ENCODE measurements at places on chromosomes 13 and 19.

GRCh38 chr13:93690139-93690538 lies 463.5 kb downstream of the GPC6 start:
- DNase-seq, result peak; percentile 13

- DNase-seq, result no peak
These were observed 18.7 kb upstream of the TINCR start for GRCh38 chr19:5586300-5587070.

- peak; percentile 60 for DNase-seq
These were observed 1.8 kb upstream of the SPRY2 start for GRCh38 chr13:80342471-80343371.

DNA sequence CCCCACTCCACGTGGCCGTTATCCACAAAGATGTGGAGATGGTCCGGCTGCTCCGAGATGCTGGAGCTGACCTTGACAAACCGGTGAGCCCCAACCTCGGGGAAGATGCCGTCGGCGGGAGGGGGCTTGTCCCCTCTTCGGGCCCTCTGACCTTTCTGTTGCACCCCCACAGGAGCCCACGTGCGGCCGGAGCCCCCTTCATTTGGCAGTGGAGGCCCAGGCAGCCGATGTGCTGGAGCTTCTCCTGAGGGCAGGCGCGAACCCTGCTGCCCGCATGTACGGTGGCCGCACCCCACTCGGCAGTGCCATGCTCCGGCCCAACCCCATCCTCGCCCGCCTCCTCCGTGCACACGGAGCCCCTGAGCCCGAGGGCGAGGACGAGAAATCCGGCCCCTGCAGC lies 4.8 kb downstream of the CCER2 start:
- no peak for DNase-seq

DNA sequence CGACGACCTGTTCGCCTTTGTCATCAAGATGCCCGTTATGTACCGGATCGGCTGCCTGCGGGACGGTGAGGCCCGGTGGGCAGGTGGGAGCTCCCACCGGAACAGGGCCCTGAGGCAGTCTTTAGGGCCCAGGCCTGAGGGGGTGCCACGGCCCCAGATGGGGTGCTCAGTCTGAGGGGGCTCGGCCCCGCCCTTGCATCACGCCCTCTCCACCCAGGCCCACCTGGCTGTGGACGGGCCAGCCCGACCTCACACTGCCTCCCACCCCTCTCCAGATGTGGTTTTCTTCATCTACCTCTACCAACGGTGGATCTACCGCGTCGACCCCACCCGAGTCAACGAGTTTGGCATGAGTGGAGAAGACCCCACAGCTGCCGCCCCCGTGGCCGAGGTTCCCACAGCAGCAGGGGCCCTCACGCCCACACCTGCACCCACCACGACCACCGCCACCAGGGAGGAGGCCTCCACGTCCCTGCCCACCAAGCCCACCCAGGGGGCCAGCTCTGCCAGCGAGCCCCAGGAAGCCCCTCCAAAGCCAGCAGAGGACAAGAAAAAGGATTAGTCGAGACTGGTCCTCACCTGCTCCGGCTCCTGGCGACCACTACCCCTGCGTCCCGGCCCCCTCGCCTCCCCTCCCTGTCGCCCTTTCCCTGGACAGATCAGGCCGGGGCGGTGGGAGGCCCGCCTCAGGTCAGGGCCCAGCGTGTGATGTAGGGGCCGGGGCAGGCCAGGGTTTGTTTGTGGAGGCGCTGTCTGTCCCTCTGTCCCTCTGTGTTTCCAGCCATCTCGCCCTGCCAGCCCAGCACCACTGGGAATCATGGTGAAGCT lies 8.7 kb upstream of the RELB start:
- DNase-seq, result no peak

GRCh38 chr13:41587490-41587889 lies 130.1 kb downstream of the RGCC start:
- no peak for DNase-seq
